Midbrain (tissue), 1 donor: ENCODE measurements at places on chromosomes 3 and 15.

GRCh38 chr15:40749151-40749630 is 5.9 kb downstream of the RMDN3 start:
- DNase-seq, result no peak

- DNase-seq, result no peak
These were observed 31.1 kb downstream of the SGO1 start for GRCh38 chr3:20154928-20155327.

- DNase-seq, result no peak
These were observed 130.6 kb downstream of the TCF12 start for GRCh38 chr15:57048930-57049549.

DNA sequence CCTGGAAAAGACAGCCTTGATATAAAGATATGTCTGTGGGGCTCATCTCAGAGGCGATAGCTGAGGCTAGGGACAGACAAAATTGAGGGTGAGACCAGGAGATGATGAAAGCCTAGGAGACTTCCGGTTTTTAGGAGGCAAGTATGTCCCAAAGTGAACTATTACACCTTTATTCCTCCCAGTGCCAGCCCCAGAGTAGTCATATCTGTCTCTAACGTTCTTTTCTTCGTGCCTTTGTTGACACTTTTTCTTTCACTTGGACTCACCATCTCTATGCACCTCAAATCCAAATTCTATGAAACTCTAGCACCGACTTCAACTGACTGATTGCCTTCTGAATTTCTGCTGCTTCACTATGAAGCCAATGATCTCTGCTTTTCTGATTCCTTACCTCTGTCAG is 93.8 kb upstream of the RASGRP1 start:
- no peak for DNase-seq

DNA sequence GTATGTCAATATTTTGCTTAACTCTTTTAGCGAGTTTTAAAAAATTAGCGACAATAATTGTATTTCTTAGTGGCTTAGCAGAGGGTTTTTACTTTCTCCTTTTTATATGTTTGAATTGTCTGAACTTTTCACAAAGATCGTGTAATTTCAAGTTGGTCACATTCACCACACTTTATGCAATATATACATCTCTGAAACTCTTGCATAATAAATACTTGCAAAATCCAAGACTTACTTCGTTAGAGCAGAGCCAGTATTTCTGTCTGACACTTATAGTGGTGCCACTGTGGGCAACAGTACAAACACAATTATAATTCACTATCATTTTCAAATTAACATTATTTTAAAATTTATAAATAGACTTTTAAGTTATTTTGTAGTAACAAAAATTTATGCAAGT is 62.0 kb downstream of the SUCNR1 start:
- no peak for DNase-seq

- no peak for DNase-seq
These were observed 413.9 kb downstream of the RBMS3 start for GRCh38 chr3:29694783-29695182.

GRCh38 chr15:67914537-67915460 is 75.0 kb upstream of the RNU6-1 start:
- peak; percentile 19 for DNase-seq

DNA sequence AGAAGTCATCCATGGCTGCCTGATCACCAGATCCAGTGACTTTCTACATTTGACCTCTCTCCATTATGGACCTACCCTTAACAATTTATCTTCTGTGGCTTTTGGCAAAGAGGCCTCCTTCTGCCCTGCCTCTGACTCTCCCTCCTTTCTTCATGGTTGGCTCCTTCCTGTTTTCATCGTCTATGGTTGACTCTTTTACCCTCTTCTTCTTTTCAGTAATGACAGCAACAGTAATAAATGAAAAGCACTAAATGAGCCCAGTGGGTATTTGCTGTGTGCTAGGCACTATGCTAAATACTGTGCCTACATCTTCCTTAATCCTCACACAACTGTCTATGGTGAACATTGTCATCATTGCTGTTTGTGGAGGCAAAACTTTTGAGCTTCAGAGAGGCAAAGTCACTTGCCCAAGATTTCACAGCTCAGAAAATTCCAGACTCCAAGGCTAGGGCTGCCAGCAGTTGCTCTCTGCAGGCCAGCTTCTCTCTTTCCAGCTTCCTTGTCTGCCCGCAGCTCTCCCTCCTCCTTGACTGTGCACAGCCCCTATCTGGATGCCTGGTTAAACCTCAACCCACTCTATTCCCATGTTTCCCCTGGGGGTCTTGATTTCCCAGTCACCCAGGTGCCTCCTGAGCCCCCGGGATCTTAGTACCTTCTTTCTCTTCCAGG is 24.6 kb downstream of the ITPR1 start:
- no peak for DNase-seq

DNA sequence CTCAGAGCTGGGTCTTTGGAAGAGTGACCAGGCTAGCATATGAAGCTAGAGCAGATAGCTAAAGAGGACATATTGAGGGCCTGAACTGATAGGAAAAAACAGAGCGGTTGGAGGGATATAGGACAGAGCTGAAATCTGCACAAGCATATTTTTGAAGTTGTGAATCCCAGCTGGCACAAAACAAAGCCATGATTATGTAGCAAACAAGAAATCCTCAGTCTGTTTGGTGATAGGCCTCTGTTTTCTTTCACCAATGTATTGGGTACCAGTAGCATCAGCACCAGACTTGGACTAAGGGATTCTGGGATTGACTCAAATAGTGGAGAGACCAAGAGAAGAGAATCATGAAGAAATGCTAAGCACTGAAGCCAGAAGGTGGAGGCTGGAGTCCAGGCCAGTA is 151.0 kb downstream of the FAM43A start:
- DNase-seq, result peak; percentile 23

- DNase-seq, result no peak
These were observed 22.0 kb downstream of the RAB27A start for GRCh38 chr15:55267401-55268175.

DNA sequence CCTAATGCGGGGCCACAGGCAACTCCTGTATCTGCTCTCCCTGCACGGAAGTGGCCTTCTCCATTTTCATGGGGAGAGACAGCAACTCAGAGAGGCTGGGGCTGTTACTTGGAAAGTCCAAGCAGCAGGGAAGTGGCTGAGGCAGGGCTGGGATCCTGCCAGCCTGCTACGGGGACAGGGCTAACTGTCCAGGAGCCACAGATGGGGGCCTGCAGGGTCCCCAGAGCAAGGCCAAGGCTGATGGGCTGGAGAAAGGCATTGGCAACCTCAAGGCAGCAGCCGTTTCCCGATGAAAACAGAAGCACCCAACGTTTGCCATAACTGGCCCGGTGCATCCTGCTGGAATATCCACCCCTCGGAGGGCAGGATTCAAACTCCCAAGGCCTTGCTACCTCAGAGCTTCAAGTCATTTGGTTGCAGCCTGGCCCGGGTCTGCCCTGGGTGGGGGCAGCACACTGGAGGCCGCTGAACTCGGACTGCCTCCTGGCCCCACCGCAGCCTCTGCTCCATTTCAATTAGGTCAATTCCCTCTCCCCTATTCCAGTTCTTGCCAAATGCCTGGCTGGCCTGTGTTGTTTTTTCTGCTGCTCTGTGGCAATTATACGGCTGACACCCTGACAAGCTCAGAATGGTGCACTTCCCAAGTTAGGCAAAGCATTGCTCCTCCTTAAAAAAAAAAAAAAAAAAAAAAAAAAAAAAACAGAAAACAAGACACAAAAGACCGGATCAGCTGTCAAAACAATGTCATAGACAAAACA is 143.5 kb downstream of the NUP210 start:
- DNase-seq, result peak; percentile 35

DNA sequence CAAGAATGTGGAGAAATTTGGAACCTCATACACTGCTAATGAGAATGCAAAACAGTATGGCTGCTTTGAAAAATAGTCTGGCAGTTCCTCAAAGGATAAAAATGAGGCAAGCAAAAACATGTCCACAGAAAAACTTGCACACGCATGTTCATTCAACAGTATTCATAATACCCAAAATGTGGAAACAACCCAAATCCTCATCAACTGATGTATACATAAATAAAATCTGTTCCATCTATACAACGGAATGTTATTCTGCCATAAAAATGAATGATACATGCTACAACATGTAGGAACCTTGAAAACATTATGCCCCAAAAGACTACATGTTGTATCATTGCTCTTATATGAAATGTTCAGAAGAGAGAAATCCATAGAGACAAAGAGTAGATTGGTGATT is 36.4 kb upstream of the OXTR start:
- no peak for DNase-seq

- DNase-seq, result no peak
These were observed 32.8 kb downstream of the XXYLT1 start for GRCh38 chr3:195238081-195238571.
